ENCODE measurements at places on chromosomes 5 and 9.

DNA sequence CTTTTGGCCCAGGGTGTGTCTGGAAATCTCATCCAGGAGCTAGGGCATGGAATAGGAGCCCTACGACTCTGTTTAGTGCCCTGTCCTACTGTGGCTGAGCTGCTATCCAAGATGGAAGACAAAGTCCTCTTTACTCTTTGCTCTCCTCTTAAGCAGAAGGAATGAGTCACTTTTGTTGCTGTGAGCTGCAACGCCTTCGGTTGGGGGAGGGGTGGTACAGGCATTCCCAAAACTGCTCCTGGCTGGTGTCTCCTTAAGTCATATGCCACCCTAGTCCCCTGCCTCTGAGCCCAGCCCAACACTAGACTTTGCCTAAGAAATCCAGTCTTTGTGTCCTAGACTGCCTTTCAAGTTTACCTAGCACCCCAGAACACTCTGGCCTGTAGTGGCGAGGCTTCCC is 99.9 kb downstream of the PRR16 start:
- DNase-seq, result no peak

- no peak for DNase-seq
These were observed 688.9 kb upstream of the CDH9 start for GRCh38 chr5:27727254-27727653.

- no peak for DNase-seq
These were observed 140.8 kb downstream of the HMHB1 start for GRCh38 chr5:143952809-143953208.

GRCh38 chr5:67908126-67908765 is 307.3 kb upstream of the PIK3R1 start:
- peak; percentile 6 for DNase-seq

DNA sequence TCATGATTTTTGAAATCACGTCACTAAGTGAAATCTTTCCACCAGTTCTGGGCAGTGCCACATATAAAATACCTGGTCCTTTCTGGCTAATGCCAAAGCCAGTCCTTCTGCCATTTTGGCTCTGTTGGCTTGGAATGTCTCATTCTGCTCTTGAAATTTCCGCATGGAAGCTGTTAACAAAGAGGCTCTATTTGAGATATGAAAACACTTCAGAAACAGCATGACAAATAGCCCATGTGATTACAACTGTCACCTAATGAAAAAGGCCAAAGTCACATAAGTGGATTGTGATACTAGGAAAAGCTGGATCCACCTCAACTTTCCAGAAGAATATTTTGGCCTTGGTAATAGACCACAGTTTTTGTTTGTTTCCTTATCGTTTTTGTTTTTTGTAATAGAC is 12.8 kb downstream of the GOLGA1 start:
- DNase-seq, result no peak

GRCh38 chr5:161084115-161084514 is 232.1 kb upstream of the ATP10B start:
- DNase-seq, result no peak

- DNase-seq, result no peak
These were observed 668.4 kb upstream of the CDH9 start for GRCh38 chr5:27706832-27707231.

- no peak for DNase-seq
These were observed 32.4 kb downstream of the GNAQ start for GRCh38 chr9:77999231-77999631.
